ENCODE measurements at places on chromosomes 1 and 21.

- DNase-seq = no peak
Observed at GRCh38 chr1:93079685-93080141, 630 bp downstream of the MTF2 start.

DNA sequence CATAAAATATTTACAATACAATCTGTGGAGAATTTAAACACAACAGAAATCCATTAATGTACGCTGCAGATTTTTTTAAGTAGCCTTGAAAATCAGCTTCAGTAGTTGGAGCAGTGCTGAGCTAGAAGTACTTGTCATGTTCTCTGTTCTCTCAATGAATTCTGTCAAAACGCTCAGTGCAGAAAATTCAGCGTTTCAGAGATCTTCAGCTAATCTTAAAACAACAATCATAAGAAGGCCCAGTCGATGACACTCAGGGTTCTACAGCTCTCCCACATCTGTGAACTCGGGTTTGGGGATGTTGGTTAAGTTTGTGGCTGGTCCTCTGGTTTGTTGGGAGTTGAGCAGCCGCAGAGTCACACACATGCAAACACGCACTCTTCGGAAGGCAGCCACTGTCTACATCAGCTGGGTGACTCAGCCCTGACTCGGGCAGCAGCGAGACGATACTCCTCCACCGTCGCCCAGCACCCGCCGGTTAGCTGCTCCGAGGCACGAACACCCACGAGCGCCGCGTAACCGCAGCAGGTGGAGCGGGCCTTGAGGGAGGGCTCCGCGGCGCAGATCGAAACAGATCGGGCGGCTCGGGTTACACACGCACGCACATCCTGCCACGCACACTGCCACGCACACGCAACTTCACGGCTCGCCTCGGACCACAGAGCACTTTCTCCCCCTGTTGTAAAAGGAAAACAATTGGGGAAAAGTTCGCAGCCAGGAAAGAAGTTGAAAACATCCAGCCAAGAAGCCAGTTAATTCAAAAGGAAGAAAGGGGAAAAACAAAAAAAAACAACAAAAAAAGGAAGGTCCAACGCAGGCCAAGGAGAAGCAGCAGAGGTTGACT, 161.2 kb downstream of the RUNX1 start:
- DNase-seq = no peak

DNA sequence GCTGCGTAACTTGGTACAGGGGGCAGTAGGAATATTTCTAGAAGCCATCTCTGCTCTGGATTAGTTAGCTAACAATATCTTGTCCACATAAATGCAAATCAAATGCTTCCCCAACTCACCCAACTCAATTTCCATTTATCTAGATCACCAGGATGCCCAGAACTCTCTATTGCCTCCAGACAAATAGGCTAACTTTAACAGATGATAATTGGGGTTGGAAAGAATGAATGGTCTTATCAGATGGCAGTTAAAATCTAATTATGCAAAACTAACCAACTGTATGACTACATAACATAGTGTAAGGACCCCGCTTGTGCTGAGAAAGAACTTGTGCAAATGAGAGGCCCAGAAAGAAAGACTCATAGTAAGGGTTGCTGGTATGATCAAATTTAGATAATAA, 1024.8 kb downstream of the PLA2G4A start:
- no peak for DNase-seq

GRCh38 chr1:52102336-52103013, 39.4 kb upstream of the ZFYVE9 start:
- DNase-seq = no peak

- no peak for DNase-seq
Observed at GRCh38 chr1:113307771-113308445, 82.4 kb upstream of the MAGI3 start.

DNA sequence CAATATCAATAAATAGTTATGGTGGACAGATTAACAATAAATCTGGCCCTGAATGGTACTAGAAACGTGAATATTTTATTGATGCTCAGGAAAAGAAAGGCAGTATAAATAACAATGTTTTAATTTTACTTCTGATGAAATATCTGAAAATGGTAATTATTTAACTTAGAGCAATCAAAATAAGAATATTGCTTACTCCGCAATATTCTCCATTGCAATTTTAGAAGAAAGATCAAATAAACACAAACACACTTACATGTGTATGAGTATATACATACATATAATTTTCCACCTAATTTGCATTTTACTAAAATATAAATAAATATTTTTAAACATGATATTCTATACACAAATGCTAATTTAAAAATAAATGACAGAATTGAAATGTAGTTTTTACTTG, 1130.5 kb downstream of the NCAM2 start:
- DNase-seq = no peak

DNA sequence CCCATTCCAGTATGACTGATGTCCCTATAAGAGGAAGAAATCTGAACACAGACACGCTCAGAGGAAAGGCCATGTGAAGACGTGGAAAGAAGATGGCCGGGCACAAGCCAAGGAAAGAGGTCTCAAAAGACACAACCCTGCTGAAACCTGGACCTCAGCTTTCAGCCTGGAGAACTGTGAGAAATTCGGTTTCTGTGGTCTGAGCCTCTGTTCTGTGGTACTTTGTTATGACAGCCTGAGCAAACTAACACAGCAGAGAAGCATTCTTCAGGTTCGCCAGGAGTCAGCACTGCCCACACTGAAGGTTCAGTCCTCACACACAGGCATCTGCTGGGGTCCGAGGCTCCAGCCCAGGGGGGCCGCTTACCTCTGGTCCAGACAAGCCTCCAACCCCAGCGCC, 37.7 kb downstream of the SEC16B start:
- DNase-seq = no peak

DNA sequence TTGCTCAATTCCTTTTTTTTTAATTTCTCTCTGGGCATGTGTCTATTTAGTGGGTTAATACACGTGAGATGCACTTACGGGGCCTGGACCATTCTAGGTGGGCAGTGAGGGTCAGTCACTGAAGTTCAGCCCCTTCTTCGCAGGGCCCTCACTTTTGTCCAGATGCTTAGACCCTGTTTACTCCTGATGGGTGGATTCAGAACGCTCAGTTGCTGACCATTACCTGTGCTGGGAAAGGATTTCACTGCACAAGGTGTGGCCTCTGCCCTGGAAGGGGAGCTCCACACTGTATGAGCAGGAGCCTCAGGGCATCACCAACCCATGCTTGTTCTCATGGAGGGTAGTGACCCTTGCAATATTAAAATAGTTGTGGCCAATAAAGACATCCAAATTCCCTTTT, 4.5 kb downstream of the PRAMEF12 start:
- no peak for DNase-seq

- DNase-seq = no peak
Observed at GRCh38 chr1:156492591-156493080, 7.9 kb downstream of the MEF2D start.

- no peak for DNase-seq
Observed at GRCh38 chr1:9687120-9687873, 35.8 kb downstream of the PIK3CD start.

GRCh38 chr1:30138891-30139290, 584.5 kb downstream of the MATN1 start:
- DNase-seq = no peak

DNA sequence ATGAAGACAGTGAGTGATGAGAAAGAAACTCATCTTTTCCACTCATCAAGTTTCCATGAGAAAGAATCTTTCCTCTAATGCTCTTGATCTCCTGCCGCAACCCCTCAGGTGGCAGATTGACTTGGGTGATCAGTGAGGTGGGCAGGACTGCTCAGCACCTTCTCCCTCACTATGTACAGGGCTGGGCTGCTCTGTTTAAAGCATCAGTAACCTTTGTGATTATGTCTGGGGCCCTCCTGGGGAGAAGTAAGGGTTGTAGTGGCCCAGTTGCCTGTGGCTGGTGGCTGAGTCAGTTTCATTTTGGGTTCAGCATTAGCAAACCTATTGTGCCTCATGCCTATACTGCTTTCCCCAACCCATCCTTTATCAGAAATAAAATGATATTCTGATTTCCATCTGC, 366.0 kb downstream of the TTLL7 start:
- no peak for DNase-seq

DNA sequence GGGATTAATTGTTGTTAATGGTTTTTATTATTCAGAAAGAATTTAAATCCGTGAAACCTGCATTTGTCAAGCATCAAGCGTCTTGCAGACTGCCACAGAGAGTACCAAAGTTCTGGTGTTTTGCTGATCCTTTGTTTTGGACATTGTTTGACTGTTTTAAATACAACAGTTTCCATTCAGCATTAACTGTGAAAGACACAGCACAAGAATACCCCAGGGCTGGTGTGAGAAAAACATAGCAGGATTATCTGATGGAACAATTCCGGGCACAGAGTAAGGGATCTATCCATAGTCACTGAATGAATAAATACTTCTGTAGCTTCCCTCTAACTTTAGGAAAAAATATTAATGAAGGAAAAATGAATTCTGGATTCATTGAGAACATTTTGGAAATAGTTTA, 202.3 kb downstream of the LTN1 start:
- DNase-seq = no peak

- no peak for DNase-seq
Observed at GRCh38 chr1:99849413-99849743, 783 bp upstream of the AGL start.

- DNase-seq = no peak
Observed at GRCh38 chr1:215517441-215517891, 49.6 kb upstream of the KCTD3 start.

- DNase-seq = no peak
Observed at GRCh38 chr1:71193153-71193552, 112.3 kb upstream of the ZRANB2 start.

- no peak for DNase-seq
Observed at GRCh38 chr1:239914751-239915231, 176.9 kb upstream of the FMN2 start.

GRCh38 chr1:214897581-214897980, 185.0 kb upstream of the KCNK2 start:
- no peak for DNase-seq

- peak; percentile 52 for DNase-seq
Observed at GRCh38 chr1:41918450-41919043, at the start of gene HIVEP3. HIVEP3 (minus strand) TSS chr1:41918922.

- DNase-seq = no peak
Observed at GRCh38 chr1:117120774-117121588, 568 bp downstream of the TRIM45 start.

GRCh38 chr21:10521091-10521598, at the start of gene TPTE:
TPTE (plus strand) TSS chr21:10521583; CDS start chr21:10538724, 17,141 bp downstream.
- DNase-seq = no peak

- no peak for DNase-seq
Observed at GRCh38 chr1:83900524-83900923, 98.4 kb downstream of the TTLL7 start.

- DNase-seq = no peak
Observed at GRCh38 chr1:20534659-20535417, 17.5 kb upstream of the FAM43B start.

DNA sequence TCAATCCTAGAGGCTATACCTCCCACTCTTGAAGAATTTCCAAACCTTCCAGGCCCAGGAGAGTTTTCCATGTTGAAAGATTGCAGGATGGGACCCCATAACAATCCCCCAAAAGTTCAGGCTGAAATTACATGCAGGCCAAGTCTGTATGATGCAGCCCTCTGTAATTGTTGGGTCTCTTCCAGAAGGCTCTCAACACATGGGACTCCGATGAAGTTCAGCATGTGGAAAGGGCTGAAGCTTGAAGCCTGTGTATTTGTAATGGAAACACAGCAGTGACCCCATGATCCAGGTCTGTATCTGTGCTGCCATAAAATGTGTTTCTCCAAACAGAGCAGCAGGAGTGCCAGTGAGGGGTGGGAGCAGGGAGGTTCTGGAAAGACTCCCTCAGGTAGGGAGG, 202.5 kb upstream of the LYPLAL1 start:
- no peak for DNase-seq

DNA sequence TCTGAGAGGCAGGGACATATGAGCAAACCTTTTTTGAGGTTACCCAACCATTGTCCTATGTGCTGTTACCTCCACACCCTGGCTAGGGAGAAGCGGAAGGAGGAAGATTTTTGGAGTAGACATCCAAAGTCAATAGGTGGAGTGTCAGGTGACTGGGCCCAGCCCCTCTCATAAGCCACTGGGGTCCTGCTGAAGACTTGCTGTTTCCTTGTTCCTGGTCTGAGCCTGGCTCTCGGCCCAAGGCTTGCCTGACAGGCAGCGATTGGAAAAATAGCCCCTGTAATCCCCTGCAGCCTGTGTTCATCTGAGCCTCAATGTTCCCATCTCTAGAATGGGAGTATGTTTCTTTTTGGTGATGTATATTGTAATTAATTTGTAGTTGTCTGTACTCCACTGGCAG, 6.9 kb upstream of the PIGR start:
- no peak for DNase-seq

GRCh38 chr1:85448358-85448757, 16.6 kb downstream of the DDAH1 start:
- no peak for DNase-seq

DNA sequence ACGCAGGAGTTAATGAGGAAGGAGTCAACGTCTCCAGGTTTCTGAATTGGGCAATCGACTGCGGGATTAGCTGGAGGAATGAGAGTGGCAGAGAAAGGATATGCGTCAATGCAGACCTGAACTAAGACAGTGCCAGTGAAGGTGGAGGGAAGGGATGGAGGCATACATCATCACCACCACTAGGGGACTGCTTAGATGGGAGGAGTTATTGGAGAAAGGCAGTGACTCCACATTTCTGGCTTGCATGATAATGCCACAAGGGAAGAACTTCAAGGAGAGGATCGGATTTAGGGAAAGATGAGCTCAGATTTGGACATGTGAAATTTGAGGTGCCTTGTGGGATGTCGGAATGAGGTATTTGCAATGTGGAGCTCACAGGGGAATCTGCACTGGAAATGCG, 17.5 kb downstream of the VASH2 start:
- no peak for DNase-seq

- DNase-seq = peak; percentile 92
Observed at GRCh38 chr1:153490272-153491051, 30.0 kb upstream of the S100A7 start.

GRCh38 chr1:71572038-71572437, 491.2 kb upstream of the ZRANB2 start:
- DNase-seq = no peak

GRCh38 chr1:29234471-29234870, 1.9 kb upstream of the PTPRU start:
- no peak for DNase-seq

DNA sequence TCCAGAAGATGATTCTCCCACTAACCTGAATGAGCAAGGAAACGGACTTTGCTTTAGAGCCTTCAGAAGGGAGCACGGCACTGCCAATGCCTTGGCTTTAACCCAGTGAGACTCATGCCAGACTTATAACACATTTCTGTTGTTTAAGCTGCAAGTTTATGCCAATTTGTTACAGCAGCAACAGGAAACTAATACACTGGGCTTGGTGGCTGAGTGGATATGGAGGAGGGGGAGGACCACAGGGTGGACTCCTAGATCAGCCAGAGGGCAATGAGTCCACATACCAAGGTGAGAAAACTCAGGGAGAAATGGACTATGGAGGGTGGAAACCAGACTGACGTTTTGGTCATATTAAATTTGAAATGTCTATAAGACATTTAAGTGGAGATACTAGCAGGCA, 156.2 kb upstream of the KCNJ6 start:
- DNase-seq = no peak

DNA sequence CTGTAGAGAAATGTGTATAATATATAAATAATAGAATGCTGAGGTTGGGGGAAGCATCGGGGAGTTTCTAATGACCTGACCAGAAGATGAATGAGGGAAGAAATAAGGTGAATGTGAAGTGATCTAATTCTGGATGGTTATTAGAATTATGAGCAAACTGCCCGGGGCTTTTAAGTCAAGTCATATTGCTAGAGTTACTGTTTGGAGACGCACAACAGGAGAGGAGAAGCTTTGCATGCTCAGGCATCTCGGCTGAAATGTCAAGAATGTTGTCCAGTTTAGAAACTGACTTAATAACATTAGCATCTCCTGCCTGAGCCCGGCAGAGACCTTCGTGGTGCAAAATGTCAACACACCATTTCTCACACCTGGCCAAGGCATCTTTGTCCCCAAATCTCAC, 119.1 kb downstream of the RRAGC start:
- no peak for DNase-seq

Data from NCI-H2081 treated with DMSO at 0.1 percent for 48 hours (cell line).